ENCODE measurements at places on chromosomes 4 and X.

GRCh38 chr4:167119392-167119791, 114.9 kb downstream of the SPOCK3 start:
- no peak for DNase-seq

DNA sequence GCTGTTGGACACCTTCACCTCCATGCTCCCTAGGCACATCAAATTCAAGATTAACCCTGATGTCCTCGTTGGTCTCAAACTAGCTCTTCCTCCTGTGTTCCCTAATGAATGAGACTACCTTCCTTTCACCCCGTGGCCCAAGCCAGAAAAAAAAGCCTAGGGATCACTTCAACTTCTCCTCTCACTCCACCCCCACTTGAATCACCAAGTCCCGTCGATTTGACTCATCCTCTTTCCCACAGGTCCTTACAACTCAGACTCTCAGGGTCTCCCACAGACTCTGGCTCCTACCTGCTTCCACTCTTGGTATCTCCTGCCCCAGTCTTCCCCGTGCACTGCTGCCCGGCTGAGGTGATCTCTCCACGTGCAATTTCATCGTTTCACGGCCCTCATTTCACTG, 8.5 kb downstream of the SLC25A43 start:
- no peak for DNase-seq

DNA sequence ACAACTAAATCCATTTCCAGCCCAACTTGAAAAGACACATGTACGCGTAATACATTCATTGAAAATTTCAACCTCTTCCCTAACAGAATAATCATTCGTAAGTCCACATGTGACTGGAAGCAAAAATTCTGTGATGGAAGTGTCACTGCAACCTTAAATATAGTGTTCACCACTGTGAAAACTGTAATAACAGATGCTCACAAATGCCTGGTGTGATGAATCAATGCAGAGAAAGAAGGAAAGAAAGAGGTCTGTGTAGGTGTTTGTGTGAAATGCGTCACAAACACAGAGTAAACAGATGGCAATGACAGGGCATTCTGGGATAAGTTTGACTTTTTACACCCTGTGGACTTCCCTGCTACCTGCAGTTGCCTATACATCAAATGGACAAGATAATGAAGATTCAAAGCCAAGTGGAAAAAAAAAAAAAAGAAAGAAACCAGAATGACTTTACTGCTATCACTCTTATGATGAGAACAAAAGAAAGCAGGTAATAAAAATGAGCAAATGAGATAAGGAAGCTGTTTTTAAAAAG, 123.3 kb downstream of the EPHA5 start:
- no peak for DNase-seq

DNA sequence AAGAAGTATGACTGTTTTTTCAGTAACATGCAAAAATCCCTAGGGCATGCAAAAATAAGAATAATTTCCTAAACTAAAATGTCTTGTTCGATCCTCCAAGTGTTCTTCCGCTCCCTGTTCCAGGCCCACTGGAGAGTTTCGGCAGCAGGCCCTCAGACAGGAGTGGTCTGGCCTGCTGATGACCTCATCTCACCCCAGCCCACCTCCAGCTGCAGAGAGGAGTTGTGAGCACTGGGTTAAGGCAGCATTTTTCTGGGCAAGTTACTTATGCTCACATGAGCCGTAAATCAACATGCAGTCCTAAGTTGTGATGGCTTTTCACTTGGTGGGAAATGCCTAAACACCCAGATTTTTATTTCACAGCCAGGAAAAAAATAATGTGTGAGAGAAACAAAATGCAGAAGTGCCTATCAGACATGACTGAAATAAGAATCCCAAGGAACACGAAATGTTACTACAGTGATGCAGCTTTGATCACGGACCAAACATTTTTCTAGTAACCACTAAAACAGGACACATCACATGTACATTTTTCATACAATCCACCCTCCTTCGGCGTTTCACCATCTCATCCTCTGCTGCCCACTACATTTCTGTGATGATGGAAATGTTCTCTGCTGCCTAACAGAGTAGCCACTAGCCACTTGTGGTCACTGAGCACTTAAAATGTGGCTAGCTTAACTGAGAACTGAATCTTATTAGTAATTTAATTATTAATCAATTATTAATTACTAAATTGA, 153.3 kb upstream of the TBL1X start:
- no peak for DNase-seq

DNA sequence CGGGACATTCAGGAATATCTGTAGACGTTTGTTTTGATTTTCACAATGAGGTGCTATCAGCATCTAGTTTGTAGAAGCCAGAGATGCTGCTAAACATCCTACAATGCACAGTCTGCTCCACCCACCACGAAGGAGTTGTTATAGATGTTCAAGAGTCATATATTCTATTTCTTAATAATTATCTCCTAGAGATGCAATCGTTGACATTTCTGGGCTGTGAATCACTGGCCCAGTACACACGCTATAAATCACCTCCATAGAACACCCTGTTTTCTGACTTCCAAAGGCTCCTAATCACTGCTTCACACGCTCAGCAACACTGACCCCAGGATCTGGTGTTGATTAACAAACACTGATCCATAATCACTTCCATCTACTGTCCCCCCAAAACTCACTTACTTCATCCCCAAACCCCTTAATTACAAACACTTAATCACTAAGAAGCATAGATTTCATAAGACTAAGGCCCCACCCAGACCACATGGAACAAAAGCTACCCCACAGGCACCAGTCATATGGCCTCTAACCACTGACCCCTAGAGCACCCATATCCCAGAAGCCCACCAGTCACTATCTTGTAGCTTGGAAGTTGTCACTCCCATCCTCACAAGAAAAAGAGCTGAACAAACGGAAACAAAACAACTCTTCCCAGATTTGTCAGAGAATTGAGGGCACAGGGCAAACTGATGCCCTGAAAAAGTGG, 31.7 kb upstream of the ZNF41 start:
- no peak for DNase-seq

DNA sequence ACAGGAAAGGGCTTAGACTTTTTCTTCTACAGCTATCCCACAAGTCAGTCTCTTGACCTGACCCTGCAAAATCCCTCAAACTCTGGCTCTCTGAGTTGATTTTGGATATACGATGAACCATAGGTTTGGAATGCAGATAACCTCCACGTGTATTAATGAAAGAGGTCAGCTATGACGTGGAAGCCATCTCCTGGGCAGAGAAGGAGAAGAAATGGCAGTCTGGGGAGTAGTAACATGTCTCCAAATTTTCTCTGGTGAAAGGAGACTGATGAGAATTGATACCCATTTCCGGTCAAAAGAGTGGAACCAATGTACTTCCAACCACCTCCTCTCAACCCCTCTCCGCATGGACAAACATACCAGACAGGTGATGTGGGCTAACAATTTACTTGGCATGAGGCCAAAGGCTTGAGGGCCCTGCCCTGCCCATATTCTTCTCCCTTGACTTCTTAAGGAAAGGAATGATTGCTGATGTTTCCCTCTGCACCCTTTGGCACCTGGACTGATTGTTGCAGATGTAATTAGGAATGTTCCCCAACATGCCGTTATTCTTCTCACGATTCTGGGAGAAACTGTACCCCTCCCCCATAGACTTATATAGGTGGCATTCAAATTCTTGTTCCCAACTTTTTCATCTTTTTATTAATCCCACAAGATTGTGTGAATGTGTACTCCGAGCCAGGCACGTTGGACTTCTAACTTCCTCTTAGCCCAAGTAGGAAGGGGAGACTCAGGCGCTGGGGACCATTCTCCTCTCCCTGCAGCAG, 580 bp upstream of the PLS3 start:
- no peak for DNase-seq

DNA sequence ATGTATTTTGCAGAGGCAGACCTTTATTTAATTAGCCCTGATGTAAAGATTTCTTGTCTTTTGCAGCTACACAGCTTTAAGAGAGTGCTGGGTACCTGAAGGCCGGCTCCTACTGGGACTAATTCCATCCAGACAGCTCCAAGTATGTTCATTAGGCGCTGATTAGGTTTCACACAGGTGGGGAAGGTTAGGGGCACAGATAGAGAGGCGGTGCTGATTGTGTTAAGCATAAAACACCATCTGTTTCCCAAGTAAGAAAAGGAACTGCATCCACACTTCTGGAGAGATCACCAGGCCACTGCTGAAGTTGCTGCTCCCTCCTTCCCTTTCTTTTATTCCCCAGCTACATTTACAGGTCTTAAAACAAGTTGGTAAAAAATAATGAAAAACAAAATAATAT, 349.5 kb downstream of the ZIC3 start:
- no peak for DNase-seq
